MCF 10A (cell line): ENCODE measurements at places on chromosomes 3 and 15.

- DNase-seq: no peak
Observed at GRCh38 chr15:69631978-69632377, 179.4 kb downstream of the RPLP1 start.

DNA sequence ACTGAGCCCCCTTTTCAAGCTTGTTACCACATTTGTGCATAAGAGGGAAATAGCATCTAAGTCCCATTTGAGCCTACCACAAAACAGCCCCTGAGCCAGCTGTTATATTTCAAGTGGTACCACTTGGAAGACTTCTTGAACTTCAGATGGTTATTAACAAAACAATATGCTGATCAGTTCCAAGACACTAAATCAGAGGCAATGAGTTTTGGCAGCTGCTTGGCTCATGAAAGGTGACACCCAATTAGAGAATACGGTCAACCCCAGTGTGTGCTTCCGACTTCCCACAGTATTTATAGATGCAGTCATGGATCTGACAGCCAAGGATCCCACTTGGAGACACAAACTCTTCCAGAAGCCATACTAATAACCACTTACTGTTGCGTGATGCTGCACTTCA, 469.6 kb upstream of the PPP2R3A start:
- DNase-seq: no peak

DNA sequence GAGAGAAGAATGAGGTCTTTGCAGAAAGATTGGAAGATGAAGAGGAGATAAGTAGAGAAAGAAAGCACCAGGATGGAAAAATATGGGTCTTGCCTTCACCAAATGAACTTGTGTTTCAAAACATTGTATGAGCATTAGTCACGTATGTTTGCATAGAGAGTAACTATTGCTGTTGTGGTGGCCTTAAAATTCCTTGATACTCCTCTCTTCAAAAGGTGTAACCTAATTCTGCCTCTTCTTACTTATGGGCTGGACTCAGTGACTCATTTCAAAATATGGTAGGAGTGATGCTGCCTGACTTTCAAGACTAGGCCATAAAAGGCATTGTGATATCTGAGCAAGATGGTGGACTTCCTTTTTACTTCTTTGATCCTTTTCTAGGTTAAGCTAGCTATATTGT, 228.7 kb upstream of the ZNF385D start:
- DNase-seq: peak; percentile 55

DNA sequence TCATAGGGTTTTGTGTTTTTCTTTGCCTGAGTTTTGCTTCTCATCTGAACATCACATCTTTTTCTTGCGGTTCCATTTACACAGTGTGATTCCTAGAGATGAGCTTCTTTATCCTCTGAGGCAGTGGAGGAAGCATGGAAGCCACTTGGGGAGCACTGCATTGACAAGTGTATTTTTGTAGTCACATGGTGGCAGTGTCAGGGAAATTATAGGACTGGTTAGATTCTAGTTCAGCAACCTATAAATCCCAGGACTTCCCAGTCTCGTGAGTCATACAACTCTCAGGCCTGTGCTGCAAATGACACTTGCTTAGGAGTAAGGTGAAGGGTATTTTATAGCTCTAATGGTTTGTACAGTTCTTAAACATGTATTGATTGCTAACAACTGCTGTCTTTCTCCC, 58.4 kb downstream of the RBM6 start:
- peak; percentile 32 for DNase-seq

DNA sequence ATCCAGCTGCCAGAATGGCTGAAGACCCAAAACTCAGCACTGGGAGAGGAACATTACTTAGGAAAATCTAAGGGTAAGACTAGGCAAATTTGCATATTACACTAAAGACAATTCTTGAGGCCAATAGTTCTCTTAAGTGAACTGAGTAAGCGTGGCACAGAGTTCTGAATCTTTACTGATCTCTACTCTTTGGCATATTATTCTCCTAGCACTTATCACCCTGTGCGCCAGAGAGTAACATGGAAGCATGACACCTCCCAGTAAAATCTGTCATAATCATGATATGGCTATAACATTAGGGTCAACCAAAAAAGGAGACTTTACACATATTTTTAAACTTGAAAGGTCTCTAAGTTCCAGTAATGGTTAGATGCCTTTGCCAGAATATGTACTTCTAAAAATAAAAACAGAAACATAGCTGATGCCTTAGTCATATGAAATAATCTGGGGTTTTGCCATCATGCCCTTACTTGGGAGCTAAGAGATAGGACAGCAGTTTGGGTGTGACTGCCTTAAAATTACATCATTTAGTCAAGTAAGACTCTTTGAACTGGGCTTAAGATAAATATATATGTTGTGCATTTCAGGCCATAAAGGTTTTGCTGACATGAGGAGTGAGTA, 290.5 kb downstream of the PLCL2 start:
- DNase-seq: peak; percentile 62

- no peak for DNase-seq
Observed at GRCh38 chr3:43874731-43875130, 184.0 kb downstream of the ABHD5 start.

DNA sequence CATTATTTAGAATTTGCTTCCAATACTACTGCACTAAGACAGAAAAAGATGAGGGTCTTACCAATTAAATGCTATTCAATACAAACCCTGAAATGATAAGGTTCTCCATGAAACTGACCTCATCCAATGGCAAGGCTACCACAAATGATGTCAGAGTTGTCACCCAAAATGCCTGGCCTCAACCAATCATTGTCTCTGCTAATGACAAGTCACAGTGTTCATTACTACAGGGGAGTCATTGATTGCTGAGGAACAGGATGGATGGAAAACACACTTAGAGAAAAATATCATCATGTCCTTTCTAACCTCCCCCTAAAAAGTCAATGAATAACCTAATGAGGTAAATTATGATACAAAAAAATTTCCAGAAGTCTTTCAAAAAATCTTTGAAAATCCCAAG, 91.0 kb downstream of the FOXP1 start:
- no peak for DNase-seq
